NCI-H510A treated with DMSO at 0.1 percent for 48 hours (cell line): ENCODE measurements at places on chromosomes 11 and 22.

DNA sequence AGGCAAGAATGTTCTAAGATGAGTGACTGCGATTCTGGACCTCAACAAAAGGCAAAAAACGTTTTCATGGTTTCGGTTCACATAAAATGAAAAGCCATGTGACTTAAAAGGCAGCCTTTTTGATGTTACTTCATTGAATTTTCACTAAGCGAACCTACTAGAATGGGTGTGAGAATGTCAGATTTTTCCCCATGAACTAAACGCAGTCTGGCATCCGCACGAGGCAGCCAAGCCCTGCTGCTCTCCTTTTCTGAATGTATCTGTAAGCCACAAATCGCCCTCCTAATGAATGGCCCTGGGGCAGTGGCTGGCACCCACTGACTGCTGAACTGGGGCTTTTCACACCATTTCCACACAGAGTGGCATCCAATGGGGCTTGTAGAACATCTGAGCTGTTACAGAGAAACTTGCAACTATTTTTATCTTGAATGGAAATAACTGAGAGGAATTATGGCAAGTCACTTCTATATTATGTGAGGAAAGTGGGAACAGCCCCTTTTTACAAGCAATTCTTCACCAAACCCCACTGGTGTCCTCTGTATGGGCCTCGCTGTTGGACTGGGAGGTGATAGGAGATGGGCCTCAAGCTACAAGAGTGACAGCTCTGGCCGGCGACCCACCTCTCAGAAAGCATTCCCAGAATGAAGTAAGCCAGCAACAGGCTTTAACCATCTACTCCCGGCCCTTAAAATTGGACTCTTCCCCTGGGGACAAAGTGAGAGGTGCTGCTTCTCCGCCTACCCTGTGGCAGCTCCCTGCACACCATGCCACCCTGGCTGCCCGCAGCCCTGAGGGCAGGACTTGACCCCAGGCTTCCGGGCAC is 29.4 kb downstream of the PPP2R1B start:
- DNase-seq: no peak

DNA sequence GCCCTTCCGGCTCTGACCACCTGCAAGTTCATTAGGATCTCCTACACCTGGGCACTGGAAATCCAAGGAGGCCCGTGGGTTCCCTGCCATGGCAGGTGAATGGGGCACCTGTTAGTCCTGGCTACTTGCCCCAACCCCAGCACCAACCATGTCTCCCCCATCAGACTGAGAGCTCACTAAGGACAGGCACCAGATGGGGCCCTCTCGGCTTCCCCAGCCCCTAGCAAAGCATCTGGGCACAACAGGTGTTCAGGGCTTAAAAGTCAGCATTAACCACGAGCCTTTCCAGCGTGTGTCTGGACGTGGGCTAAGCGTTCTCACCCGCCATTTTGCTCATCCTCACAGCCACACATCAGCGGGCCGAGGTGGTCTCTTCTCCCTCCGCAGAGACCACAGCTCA is 2.2 kb downstream of the SULT4A1 start:
- DNase-seq: no peak

GRCh38 chr11:130454491-130455252 is 6.2 kb downstream of the ADAMTS15 start:
- no peak for DNase-seq

DNA sequence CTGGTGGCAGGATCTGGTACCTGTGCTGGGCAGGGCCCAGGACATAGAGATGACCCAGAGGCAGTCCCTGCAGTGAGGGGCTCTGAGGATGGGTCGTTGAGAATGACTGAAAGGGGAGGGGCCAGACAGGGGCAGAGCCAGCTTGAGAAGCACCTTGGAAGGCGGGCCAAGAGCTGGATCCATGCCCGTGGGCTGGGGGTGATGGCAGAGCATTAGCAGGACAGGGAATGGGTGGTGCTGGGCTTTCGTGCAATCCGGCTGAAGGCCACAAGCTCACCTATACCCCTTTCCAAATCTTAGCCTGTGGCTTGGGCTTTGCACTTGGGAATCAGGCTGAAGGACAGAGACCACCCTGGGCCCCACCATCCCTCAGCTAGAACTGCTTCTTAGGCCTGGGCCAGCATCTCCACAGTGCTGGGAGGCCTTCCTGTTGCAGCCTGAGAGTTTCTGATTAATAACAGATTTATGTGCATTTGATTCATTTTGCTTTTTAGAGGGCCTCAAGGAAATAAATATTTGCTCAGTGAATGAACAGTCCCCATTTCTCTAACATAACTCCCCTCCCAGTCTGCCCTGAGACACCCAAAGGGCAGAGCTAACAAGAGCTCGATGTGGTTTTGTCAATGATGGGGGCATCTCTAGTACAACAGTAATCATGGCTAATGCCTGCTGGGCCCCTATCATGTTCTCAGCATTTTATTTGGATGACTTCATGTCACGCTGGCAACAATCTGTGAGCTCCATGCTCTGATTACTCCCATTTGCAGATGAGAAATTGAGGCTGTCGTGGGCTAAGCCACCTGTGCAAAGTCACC is 39.3 kb downstream of the RIBC2 start:
- no peak for DNase-seq

DNA sequence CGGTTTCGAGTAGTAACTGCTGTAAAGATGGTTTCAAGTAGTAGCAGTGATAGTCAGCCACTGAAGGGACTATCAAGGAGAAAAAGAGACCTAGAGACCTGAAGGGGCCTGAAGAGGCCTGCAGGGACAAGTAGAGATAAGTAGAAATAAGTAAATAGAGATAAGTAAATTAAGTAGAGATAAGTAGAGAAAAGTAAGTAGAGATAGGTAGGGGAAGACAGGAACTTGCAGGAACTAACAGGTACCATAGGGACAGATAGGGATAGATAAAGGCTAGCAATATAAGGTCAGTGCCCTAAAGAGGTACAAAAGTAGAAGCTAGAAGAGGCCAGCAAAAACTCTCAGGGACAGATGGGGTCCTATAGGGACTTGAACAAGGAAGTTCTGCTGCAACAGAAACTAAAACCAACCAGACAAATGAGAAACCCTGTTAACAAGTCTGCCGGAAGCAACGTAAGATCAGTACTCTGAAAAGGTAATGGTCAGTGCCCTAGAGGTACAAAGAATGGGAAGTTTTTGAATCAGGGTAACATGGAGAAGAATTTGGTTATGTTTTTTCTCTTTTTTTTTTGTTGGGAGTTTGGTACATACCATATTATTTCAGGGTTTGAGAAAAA is 9.6 kb upstream of the SC5D start:
- DNase-seq: no peak

- DNase-seq: no peak
Observed at GRCh38 chr22:48578138-48579042, 1249.3 kb downstream of the BRD1 start.
